ENCODE measurements at places on chromosomes 11 and 22.

DNA sequence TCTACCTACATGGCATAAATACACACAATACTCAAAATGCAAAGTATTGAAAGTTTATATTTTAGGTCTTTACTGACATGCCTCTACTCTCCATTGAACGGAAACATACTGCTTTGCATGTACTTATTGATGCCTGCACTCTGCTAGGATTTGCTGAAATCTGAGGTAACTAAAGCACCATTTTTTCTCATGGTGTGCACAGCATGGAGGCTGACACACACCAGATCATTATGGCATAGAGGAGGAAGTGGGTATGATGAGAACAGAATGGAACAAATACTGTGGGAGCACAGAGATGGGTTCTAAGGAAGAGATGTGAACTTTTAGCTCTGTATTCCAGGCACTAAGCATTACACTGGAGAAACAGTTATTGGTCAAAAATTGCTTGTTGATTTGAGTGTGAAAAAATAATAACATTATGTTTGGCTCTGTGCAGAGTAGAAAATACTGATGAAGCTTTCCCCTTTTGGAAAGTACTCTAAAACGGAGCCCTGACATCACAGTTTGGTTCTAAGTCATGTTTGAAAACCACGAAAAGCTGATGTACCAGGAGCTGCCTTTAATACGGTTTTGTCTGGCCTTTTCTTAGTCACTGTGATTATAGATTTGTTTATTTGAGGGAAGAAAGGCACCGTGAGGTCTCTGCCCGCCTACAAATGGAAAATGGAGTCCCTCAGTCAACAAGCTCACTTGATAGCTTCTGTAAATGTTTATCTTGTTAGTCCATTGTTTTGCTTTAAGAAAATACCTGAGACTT lies 5.6 kb downstream of the OR52R1 start:
- no peak for DNase-seq

- DNase-seq, result no peak
Observed at GRCh38 chr22:38233427-38233826, 31.6 kb downstream of the MAFF start.

DNA sequence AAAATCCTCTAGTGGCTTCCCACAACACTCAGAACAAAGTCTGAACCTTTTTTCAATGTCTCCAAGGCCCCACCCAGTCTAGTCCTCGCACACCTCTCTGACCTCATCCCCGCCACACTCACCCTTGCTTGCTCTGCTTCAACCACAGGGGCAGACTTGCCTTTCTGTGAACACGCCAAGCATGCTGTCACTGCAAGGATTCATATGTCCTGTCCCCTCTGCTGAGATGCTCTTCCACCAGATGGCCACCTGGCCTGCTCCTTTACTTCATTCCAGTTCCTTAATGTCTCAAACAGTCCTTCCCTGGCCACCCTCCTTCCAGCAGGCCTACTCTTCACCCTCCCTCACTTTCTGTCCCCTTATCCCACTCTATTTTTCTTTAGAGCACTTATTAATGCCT lies 60.6 kb upstream of the ARHGAP20 start:
- DNase-seq, result no peak

DNA sequence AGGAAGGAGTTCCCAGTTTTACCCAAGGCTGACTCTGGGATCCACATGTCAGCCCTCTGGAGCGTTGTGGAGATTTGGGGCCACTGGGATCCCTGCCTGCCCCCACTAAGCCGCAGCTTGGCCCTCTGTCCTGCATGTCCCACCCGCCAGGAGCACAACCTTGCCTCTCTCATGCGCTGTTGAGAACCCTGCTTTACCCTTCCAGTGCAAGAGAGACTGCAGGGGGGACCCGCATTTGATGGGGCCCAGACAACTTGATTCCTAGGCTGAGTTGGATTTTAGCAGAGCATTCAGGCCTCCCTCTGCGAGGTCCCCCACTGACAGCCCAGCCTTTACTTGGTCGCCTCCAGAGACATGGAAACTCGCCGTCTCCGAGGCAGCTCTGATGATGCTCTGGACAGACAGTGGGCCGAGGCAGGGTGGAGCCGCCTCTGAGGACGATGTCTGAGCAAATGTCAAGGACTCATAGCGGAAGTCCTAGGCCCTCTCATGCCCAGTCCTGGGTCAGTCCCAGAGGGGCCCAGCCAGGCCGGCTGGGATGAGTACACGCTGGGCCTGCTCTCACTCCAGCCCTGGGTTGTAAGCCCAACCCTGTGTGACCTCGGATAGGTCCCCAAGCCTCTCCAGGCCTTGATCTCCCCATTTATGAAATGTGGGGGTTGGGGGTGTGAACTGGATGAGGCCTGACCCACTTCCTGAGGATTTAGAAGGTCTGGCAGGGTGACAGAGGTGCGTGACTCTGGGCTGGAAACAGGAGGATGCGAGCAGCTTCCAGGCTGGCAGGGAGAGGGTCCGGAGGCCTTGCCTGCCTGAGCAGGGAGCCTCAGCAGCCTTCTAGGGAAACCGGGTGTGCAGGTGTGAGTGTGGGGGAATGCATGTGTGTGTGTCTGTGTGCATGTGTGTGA lies 630 bp downstream of the CD5 start:
- DNase-seq, result peak; percentile 56
